ENCODE measurements at places on chromosomes 4 and X.

GRCh38 chrX:37779857-37780256, at the start of gene CYBB:
Gene CYBB, plus strand, starts transcription at chrX:37780059. Its CDS starts 19 bp downstream, at chrX:37780078.
- DNase-seq = no peak

GRCh38 chr4:110641218-110641617, 18.3 kb upstream of the PITX2 start:
- DNase-seq = no peak

- DNase-seq = no peak
Observed at GRCh38 chr4:73867783-73868182, 1.4 kb upstream of the CXCL1 start.

DNA sequence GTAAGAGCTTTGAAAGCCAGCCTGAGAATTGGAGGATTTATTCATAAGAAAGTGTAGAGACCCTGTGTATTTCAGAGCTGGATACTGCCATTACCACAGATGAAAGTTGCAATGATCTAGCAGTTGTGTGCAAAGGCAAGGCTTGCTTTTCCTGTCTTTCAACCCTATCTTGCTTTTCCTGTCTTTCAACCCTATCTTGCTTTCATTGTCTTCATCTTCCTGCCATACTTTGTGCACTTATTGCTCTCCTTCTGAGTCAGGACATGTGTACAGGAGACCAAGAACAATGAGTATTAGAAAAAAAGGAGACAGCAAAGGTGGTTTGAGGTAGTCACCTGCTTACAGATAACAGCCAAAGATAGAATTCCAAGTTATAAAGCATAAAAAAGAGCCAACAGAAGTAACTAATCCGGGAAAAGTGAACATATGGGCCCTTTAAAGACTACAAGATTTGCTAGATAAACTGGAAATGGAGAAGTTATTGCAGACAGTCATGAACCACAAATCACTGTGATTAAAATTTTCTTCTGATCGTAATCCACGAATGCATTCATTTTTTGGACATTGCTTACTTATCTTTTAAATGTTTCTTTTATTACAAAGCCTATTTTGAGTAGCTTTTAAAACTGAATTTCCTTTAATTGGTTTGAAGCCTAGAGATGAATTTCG, 17.2 kb downstream of the C1QTNF7 start:
- DNase-seq = no peak

DNA sequence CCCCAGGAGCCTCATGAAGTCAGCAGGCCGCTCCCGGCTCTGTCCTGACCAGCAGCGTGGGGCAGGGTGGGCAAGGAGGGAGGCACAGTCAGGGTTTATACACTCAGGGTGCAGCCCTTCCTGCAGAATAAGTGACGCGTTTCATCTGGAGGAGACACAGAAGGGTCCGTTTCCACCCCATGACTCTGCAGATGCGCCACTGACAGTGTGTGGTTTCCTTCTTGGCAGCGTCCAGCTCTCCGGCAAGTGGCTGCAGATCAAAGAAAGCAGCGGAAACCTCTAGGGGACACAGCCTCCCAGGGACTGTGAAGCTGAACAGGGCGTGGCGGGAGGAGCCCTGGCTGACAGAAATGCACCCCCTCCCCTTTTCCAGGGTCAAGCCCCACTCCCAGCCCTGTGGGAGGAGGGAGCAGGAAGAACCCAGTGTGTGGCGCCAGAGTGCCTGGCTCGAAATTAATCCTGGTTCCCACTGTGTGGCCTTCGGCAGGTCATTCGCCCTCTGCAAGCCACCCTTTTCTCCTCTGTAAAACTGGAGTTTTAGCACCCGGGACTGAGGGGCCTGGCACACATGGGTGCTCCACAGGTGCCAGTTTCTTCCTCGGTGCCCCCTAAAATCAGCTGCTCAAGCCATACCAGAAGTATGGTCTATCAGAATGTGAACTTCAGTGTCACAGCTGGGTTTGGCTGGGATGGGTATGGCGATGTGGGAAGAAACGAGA, 17.3 kb upstream of the TBC1D14 start:
- no peak for DNase-seq

GRCh38 chrX:42825201-42825600, 47.2 kb upstream of the PPP1R2C start:
- DNase-seq = no peak

- DNase-seq = no peak
Observed at GRCh38 chr4:112508356-112508755, 7.6 kb downstream of the NEUROG2 start.

DNA sequence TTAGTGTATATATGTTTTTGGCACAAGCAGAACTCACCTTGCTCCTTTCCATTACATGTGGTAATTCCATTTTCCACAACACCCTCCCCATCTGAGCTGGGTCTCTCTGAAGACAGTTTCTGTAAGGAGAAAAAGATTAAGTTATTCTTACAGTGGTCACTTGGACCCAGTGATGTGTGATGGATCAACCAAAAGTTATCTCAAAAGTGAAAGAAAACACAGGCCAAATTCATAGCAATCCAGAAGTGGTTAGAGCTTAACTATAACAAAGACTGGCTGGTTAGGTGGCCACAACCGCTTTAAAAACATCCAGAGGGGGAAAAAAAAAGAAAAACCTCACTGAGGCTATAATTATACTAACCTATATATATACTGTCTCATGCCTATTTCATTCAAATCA, 123.7 kb downstream of the AFAP1 start:
- DNase-seq = no peak

GRCh38 chr4:108068442-108068841, 78.8 kb downstream of the HADH start:
- DNase-seq = no peak

DNA sequence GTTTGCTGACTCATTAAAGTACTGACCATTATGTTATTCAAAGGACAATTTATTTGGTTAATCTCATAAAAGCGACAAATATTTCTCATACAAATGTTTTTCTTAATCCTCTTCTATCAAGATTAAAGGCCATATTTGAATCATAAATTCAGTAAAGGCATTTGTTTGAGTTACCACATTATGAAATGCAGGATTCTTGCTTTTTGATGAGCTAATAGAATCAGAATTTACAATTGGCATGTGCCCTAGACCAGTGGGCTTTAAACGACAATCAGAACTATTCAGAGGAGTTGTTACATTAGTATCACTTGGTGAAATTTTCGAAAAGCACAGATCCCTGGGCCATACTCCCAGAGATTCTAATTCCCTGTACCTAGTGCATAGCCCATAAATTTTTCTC, 55.3 kb downstream of the KLHL4 start:
- DNase-seq = no peak

DNA sequence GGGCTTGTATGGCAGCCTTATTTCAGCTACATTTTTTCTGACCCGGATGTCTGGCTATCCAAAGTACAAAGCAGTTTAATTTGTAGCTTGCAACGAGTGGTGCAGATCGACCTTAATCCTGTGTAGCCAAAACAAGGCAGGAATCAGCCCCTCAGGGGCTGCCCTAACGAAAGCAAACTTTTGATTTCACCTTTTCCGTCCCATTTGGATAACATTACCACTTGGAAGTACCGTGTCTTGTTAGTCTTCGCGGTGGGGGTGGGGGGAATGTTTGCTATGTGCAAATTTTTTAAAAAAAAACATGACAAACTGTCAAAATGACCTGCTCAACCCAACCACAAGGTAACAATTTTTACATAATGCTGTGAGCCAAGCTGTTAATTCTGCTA, 766 bp upstream of the DNAJB14 start:
- DNase-seq = no peak

- no peak for DNase-seq
Observed at GRCh38 chr4:48196758-48197504, 62.9 kb upstream of the TXK start.

DNA sequence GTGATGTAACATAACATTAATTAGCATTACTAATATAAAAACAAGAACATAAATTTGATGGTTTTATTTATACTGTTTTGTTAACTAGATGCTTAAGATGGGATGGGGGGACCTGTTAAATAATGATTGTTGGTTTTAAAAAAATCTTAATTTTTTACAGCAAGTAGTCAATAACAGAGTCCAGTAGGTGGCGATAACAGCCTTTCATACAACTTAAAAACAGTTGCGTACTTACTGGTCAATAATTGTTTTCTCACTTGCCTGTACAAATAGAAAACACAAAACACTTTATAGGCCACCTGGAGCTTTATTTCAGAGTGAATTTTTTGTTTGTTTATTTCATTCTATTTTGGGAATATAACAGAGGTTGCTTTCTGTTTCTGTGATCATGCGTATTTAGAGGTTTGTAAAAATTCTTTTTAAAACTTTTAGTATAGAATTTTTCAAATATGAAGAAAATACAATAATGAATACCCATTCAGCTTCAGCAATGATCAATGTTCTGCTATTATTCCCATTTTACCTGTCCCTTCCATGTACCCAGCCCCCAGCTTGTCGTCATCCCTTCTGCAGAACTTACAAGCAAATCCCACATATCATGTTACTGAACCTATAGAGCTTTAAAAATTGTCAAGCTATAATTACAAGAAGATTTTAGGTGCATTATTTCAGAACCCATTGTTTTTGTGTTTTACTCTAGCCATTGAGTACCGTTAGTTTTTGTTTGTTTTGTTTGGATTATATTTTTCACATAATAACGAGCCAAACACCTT, 97.1 kb downstream of the MRPL1 start:
- no peak for DNase-seq

DNA sequence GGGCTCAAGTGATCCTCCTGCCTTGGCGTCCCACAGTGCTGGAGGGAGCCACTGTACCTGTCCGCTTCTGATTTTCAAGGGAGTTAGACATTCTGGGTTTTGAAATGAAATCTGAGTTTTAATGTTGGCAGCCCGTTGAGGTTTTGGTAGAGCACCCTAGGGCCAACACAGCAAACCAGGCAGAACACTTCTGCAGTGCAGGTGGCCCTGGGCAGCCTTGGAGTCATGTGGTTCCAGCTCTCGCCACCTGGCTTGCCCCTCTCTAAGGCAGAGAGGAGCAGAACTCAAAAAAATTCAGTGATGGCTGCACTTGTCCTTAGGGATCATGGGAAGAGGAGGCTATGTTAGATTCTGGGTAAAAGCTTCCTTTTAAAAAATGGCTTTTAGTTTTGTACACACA, 74.9 kb downstream of the CLDN34 start:
- no peak for DNase-seq

DNA sequence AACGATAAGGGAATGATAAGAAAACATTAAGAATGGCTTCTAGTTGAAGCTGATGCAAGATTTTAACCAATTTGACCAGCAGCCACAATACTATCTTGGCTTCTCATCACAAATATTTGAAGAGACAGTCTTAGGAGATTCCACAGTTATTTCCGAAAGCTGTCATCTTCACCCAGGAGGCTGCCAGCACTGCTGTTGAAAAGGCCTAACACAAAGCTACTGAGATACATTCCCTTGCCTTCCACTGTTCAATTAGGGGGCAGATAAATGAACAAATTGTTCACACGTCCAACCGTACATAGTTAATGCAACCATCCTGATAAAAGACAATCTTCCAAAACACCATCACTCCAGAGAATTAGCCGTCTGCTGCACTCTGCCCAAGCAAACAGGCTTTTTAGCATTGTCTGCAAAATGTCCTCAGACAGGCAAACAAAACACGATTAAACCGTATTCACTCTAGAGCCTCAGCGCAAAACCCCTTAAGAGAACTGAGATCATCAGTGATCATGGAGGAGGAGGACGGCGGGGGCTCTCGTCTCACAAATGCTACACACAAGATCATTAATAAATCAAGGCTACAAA, 189.8 kb upstream of the PSAPL1 start:
- no peak for DNase-seq

GRCh38 chr4:158025131-158025530, 147.7 kb downstream of the GASK1B start:
- no peak for DNase-seq

DNA sequence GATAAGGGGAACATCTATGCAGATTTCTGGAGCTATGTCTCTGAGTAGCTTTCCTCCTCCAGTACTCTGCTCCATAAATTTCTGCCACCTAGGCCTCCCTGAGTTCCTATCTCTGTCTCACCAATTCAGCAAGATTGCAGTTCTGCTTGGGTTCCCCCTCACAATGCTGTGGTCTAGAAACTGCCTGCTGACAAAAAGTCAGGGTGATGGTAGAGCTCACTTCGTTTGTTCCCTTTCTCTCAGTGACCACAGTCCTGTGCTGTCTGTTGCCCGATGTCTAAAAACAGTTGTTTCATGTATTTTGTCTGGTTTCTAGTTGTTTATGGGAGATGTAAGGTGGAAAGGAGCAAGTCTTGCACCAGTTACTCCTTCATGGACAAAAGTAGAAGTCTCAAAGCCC, 41.1 kb downstream of the AMMECR1 start:
- DNase-seq = no peak

GRCh38 chr4:6119507-6120020, 80.8 kb downstream of the JAKMIP1 start:
- DNase-seq = no peak

GRCh38 chr4:93289831-93290230, 538.7 kb upstream of the ATOH1 start:
- DNase-seq = no peak

GRCh38 chr4:53579826-53580225, 11.5 kb downstream of the LNX1 start:
- no peak for DNase-seq

- DNase-seq = no peak
Observed at GRCh38 chr4:141207961-141208360, 12.7 kb upstream of the ZNF330 start.

DNA sequence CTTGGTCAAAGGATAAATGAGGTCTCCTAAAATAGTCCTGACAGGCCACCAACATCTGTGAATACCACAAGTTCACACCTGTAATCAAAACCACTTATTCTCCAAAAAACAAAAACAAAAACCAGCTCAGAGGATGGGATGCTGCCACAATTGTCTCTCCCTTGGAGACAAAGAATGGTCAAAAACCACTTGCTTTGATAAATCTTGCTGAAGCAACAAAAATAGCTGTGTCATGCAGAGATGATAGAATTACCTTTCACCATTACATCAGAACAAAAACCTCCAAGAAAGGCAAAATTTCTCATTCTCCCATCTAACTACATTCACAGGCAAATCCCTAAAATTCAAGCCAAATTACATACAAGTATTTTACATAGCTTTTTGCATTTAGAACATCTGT, 180.4 kb downstream of the MAML3 start:
- DNase-seq = no peak

DNA sequence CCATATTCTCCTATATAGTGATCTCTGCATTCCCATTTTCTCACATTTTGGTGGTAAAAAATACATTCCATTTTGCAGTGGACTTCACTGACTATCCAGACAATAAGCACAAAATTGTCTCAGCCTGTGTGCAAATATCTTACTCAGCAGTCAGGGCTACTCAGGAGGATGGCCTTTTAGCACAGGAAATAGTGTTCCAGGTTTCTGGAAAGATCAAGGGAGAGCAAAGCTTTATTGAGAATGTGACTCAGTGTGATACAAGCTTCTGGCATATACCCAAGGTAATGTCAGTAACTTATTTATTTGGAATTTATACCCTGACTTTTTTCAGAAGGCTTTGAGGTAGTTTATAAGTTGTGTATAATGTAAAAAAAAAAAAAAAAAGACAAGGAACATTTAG, 233.4 kb downstream of the TEX13A start:
- DNase-seq = no peak
